ENCODE measurements at places on chromosomes 11 and 22.

GRCh38 chr11:25981998-25982397, 349.9 kb upstream of the ANO3 start:
- no peak for DNase-seq

- peak; percentile 54 for DNase-seq
Measured at GRCh38 chr11:120564573-120565311, 53.2 kb downstream of the GRIK4 start.

DNA sequence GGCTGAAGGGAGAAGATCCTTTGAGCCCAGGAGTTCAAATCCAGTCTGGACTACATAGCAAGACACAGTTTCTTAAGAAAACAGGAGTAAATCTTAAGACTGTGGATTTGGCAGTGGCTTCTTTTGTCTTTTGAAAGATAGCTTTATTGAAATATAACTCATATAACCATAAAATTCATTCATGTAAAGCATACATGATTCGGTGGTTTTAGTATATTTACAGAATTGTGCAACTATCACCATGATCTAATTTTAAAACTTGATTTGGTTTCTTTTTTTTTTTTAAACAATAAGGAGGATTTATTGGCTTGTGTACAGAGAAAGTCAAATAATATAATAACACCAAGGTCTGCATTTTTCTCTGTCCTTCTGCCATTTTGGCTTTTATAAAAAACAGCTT, 23.1 kb upstream of the PSMA1 start:
- DNase-seq = no peak

- no peak for DNase-seq
Measured at GRCh38 chr11:57746920-57747319, 4.7 kb downstream of the BTBD18 start.

DNA sequence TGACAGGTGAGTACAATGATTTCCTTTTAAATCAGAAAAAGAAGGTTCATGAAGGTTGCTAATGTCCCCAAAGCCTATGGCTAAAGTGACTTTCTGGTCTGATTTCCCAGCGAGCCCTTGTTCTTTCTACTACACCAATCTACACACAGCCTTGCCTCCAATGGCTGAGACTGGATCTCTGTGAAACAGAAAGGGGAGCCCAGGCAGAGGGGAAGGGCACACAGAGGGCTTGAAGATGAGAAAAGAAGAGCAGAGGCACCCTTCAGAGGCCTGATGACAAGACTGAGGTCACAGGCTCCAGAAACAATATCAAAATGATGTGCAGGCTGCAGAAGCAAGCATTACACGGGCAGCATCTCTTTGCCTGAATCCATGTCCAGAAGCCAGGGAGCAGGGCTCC, 1.5 kb downstream of the SYN3 start:
- no peak for DNase-seq

- DNase-seq = no peak
Measured at GRCh38 chr11:120211522-120212258, 858 bp downstream of the OAF start.

- peak; percentile 80 for DNase-seq
Measured at GRCh38 chr22:36856121-36856791, 4.5 kb upstream of the NCF4 start.

Data from hypothalamus (tissue), 51 donors.